ENCODE measurements at places on chromosomes 2 and 18. TPM values are rescaled to one million over a fixed set of nuclear protein-coding genes. Genes with fewer than 3 reads are reported as not detected.

Gene TRIM43
- not detected for total RNA-seq

Gene POTEF
- not detected for total RNA-seq

Gene RGPD4
- total RNA-seq, result 0.19 TPM

Gene CHRNG
- not detected for total RNA-seq

Gene ITSN2
- 49.6 TPM for total RNA-seq

Gene AQP12A
- total RNA-seq, result not detected

Gene LRP1B
- not detected for total RNA-seq

Gene ZSWIM2
- total RNA-seq, result not detected
